Forelimb muscle (tissue), 1 donor: ENCODE measurements at places on chromosomes 5 and 9. TPM values are rescaled to one million over a fixed set of nuclear protein-coding genes. Genes with fewer than 3 reads are reported as not detected.

DNA sequence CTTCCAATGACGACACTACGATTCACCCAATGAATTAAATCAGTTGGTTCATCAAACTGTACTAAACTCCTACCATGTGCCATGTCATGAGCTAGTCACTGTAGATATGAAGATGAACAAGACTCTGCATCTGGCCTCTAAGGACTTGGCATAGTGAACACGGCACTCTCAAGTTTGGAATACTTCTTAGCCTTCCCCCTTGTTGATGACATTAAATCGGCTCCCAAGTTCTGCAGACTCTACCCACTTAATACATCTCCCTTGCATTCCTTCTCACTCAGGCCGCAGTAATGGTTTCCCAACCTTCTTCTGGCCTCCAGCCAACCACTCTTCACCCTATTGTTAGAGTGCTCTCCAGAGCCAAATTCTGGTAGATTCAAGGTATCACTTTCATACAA, 184.7 kb downstream of the MAPKAP1 start:
- no peak for DNase-seq

DNA sequence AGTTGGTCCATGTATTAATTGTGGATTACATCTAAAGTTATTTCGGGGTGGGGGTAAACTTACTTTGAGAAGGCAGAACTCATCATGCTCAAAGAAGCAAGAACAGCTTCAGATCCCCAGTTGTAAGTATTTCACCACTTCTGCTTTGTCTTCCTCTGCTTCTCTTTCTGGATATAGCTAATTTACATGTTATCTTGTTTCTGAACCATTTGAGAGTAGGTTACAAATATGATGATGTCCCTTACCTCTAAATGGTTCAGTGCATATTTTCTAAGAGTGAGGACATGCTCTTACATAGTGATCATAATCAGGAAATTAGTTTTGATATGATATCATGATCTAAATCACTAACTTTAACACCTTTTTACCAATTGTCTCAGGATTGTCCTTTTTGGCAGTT, 11.9 kb downstream of the TRIO start:
- no peak for DNase-seq

Gene CCL28
- 0.14 TPM for polyA plus RNA-seq

DNA sequence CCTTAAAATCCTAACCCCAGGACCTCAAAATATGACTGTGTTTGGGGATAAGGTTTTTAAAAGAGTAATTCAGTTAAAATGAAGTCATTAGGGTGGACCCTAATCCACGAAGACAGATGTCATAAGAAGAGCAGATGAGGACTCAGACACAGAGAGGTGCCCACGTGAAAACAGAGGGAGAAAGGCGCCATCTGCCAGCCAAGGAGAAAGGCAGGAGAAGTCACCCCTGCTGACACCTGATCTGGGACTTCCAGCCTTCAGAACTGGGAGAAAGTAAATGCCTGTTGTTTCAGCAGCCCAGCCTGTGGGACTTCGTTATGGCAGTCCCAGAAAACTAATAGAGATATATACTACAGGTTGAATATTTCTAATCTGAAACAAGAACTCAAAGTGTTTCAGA, 67.4 kb downstream of the ROR2 start:
- no peak for DNase-seq

GRCh38 chr9:104838958-104839357, 75.0 kb downstream of the NIPSNAP3B start:
- DNase-seq = no peak

Gene IL3
- polyA plus RNA-seq = not detected

- no peak for DNase-seq
These were observed 200.6 kb upstream of the IRX1 start for GRCh38 chr5:3394891-3395599.

Gene PHYHD1
- polyA plus RNA-seq = 51.5 TPM

Gene MELK
- polyA plus RNA-seq = 7.2 TPM

DNA sequence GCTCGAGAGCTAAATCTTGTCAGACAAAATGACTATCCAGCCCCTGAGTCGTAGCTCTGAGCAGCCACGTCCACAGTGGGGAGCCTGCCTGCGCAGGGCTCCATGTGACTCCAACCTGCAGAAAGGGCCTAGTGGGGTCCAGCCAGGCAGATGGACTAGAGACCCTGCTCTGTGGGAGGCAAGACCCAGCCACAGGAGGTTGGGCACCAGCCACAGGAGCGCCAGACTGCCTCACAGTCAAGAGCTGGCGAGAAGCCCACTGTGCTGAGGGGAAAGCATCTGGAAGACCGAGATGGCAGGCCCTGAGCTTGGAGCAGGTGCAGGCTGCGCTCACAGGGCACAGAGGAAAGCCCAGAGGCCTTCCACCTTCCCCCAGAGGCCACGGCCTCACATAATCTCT, 61.4 kb downstream of the C5orf15 start:
- DNase-seq = no peak

DNA sequence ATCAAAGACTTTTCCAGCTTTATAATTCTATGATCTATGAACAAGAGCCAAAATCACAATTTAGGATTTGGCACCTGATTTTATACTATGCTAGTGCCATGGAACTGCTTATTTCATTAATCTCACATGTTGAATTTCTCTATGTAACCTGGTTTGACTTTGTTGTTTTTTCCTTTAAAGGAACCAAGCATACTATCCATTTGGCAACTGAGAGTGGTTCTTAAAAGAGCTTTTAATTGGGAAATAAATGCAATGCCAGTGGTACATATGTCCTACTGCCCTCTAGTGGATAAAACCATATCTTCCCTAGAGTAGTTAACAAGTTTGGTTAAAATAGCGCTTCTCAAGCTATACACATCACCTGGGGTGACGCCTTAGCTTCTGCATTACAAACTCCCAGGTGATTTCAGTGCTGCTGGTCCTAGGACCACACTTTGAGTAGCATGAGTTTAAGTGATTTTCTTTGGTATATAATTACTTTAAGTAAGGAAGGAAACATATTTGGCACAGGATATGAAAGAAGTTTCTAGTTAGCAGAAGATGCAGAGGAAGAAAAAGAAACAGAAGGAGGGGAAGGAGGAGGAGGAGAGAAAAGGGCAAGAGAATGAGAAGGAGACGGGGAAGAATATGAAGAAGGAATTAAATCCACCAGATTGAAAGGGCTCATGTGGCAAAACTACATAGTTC, 56.8 kb downstream of the FGF10 start:
- no peak for DNase-seq

Gene PBX3
- polyA plus RNA-seq = 11.2 TPM

DNA sequence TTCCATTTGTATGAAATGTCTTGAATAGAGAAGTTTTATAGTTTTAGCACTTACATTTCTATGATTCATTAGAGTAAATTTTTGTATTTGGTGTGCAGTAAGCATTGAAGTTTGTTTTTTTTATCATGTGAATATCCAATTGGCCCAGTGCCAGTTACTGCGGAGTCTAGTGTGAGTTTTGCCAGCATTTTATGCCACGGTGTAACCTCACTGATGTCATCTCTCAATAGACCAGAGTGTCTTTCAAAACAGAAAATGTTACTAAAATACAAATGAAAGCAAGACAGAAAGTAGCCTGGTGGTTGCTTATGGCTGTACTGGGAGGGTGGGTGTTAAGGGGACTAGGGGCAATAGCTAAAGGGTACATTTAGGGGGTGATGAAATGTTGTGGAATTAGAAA, 62.8 kb downstream of the IPPK start:
- no peak for DNase-seq

DNA sequence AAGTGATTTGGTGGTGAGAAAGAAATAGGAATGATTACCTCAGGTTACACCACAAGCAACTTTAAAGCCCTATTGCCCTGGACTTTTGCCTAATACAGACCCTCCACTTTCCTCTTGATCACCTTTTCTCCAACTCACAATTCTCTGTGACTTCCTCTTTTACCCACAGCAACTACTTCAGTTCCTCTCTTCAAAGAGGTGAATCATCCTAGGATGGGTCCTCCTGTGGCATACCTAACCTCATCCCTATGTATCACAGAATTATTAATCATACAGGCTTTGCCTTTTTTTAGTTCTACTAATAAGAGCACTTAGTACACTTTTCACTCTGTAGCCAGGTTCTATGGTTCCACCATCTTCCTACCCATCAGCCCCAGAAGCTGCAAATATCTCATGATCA, 19.6 kb upstream of the INSL6 start:
- no peak for DNase-seq

- no peak for DNase-seq
These were observed 1.1 kb downstream of the MAST4 start for GRCh38 chr5:66597183-66597757.

GRCh38 chr9:130766021-130766926, 68.8 kb upstream of the ABL1 start:
- no peak for DNase-seq

Gene GABBR2
- polyA plus RNA-seq = 0.82 TPM

Gene POU5F2
- polyA plus RNA-seq = 0.01 TPM

DNA sequence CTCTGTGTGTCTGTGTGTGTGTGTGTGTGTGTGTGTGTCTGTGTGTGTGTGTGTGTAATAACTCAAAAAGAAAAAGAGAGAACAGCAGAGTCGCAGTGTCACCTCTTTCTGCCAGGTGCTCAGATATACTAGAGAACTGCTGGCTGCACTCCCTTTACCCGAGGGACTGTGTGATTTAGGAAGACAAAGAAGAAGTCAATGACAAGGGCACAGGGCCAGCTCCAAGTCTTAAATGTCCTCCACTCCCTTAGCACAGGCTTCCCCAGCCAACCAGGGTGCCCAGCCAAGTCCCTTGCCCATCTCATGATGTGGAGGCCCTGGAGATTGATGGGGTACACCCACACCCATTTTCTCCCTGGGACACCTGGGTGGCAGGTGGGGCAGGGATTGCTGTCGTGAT, 8.7 kb downstream of the CCNJL start:
- DNase-seq = no peak

Gene PCSK5
- polyA plus RNA-seq = 11.8 TPM

Gene PCDHGA4
- polyA plus RNA-seq = 1.0 TPM

DNA sequence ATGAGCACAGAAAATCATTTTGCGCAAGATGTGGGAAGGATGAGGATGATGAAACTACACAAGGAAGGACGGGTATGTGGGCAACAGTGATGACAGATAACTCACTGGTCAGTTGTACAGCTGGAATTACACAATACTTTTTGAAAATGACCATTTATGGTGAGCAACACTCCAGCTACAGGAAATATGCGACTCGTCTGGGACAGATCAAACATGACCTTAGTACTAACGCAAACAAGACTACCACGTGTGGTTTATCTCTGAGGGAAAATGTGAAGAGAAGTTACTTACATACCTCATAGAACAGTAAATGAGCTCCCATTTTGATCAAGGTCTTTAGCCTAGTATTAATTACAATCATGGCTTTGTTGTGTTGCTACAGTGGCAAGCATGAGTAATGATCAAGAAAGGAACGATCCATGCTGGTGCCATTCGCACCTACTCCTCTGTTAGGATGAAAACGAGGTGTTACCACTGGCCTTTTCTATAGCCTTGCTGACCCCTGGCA, 456.9 kb downstream of the BNC2 start:
- DNase-seq = no peak

- no peak for DNase-seq
These were observed 25.1 kb downstream of the FGF18 start for GRCh38 chr5:171444582-171444981.

GRCh38 chr5:86500947-86501346, 116.8 kb upstream of the COX7C start:
- DNase-seq = no peak

Gene TLX3
- polyA plus RNA-seq = not detected

Gene HRCT1
- polyA plus RNA-seq = 2.1 TPM

DNA sequence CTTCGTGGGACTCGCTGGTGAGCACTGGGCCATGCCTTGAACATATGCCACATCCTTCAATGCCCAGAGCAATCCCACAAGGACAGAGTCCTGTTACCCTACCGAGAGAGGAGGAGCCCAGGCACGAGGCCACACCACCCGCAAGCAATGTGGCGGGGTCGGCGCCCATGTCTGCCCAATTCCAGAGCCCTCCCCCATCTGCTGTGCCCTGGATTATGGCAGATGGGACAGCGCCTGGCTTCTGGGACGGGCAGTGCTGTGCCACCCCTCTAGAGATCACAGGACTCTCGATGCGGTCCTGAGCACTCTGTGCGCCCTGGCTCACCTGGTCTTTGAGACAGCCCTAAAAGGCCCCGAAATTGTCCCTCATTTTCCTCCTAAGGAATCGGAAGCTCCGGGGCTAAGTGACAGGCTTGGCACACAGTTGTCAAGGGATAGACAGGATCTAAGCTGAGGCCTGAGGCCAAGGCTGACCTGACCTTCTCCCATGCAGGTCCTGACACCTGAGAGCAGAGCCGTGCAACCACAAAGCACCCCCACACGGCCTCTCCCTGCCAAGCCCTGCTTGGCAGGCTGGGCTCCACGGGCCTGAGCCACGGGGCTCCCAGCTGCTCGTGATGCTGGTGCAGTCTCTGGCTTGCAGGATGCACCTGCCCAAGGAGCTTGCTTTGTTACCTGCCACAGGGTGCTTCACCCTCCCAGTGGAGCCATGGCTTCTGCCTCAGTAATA, 48.8 kb downstream of the PRRT1B start:
- DNase-seq = no peak
